T-helper 2 cell treated with Interferon-gamma antibody and Interleukin-4, amounts not matched to agents 5 μg/mL and 100 μg/mL, for 36 hours (primary cell): ENCODE measurements at places on chromosomes 16 and 17.

- no peak for DNase-seq
These were observed 117.2 kb downstream of the GOSR1 start for GRCh38 chr17:30594223-30594952.

DNA sequence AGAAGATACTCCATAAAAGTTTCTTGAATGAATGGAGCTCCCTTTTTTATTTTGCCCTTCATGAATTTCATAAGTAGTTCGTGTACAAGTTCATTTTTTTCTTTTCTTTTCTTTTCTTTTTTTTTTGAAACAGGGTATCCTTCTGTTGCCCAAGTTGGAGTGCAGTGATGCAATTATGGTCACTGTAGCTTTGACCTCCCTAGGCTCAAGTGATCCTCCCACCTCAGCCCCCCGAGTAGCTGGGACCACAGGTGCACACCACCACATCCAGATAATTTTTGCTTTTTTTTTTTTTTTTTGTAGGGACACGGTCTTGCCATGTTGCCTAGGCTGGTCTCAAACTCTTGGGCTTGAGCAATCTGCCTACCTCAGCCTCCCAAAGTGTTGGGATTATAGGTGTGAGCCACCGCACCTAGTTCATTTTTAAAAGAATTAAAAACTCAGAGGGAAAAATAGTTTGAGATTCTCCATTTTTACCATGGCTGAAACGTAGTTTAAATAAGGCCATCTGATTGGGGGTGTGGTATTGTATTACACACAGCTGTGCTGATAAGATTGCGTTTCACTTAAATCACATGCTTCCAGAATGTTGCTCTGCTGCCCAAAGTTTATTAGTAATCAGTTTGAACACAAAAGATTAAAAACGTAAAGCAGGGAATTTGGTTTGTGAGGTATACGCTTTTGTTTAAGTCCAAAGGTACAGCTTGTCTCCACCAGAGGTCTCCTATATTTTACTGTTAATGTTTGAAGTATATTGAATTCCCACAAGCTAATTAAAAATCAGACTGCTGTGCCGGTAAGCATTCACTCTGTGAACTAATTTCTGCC, 154.1 kb downstream of the SOCS1 start:
- DNase-seq = no peak

- DNase-seq = no peak
These were observed 292.9 kb upstream of the CA10 start for GRCh38 chr17:52451294-52451861.

GRCh38 chr16:19861811-19862327, 22.8 kb downstream of the GPRC5B start:
- no peak for DNase-seq

DNA sequence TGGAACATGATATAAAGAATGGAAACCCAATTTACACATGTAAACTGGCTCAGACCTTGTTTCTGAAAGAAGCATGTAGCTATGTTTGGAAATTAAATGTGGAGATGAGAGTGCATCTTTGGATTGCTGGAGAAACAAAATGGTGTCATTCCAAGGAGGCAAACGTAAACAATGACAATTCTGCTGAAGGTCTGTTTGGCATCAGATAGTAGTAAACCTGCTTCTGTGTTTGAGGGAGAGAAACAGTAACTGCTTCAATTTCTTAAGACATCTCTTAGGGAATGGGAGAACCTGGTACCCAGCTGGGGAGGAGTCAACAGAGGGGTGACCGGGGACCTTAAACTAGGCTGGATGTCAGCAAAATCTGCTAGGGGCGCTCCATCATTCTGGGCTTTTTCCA, 23.5 kb downstream of the GPRC5B start:
- no peak for DNase-seq

DNA sequence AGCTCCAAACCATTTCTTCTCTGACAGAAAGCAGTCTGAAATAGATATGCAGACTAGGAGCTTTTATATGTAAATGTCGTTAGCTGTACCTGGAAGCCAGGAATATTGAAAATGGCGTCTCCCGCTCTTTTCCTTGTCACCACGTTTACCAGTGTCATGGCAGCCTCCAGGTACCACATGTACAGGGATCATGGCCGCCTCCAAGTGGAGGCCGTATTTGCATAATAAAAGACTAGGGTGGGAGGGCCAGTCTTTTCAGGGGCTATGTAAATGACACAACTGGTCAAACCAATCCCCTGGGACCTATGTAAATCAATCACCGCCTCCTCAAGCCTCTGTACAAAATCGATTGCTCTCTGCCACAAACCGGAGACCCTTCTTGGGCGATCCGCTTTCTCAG, 54.3 kb downstream of the MYOCD start:
- no peak for DNase-seq

DNA sequence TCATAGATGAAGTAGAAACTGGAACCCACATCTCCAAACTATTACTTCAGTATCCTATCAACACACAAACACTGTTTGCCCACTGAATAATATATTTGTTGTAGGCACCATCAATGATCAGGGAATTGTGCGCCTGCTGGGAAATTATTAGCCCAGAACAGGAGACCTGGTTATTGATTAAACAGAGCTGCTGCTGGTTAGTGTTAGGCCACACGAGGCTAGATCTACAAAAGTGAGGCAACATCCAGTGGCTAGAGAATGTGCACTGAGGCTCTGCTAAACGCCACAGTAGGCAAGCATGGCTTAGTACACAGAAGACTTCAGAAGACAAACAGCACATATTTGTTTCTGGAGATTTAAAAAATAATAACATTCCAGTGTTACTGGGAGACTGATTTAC, 11.0 kb downstream of the ABHD15 start:
- DNase-seq = no peak

DNA sequence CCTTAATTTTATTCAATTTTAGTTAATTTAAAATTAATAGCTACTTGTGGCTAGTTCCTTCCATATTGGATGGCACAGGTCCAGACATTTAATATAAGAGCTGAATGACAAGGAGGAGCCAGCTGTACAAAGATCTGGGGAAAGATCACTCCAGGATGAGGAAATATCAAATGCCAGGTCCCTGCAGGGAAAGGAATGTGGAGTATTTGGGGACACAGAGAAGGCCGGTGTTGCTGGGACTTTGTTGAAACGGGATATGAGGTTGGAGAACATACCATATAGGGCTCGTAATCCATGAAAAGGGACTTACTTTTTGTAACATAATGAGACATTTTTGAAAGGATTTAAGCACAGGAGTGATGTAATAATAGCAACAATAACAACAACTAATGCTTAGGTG, 426.8 kb downstream of the HS3ST4 start:
- DNase-seq = no peak

- no peak for DNase-seq
These were observed 75.2 kb downstream of the KATNIP start for GRCh38 chr16:27625050-27625697.

DNA sequence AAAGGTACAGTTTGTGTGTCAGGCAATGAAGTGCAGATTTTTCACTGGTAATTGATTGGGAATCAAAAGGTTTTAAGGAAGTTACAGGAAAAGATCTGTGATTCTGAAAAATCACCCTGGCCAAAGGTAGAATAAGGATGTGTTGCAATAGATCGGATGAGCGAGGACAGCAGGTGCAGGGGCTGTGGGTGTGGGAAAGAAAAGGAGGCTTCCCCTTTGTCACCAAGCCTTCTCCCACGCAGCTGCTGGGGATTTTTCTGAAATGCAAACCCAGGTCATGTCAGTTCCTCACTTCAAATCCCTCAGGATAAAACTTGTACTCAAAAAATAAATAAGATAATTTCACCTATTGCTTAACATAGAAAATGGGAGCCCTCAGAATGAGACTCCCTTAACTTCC, 47.9 kb upstream of the ARHGAP17 start:
- peak; percentile 30 for DNase-seq

DNA sequence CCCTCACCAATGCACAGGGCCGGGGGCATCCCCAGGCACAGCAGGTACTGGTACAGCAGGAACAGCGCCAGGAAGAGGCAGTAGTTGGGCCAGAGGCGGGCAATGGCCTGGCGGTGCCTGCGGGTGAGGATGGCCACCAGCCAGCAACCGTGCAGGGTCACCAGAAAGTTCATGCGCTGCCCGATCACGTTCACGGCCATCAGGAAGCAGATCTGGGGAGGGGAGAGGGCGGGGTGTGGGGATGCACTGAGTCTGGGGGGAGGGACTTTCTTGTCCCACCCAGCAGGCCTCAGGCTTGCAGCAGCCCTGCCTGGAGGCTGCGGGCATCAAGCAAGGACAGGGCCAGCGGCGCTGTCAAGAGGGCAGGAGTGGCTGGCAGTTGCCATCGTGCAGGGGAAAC, 25.4 kb downstream of the CTU2 start:
- no peak for DNase-seq

DNA sequence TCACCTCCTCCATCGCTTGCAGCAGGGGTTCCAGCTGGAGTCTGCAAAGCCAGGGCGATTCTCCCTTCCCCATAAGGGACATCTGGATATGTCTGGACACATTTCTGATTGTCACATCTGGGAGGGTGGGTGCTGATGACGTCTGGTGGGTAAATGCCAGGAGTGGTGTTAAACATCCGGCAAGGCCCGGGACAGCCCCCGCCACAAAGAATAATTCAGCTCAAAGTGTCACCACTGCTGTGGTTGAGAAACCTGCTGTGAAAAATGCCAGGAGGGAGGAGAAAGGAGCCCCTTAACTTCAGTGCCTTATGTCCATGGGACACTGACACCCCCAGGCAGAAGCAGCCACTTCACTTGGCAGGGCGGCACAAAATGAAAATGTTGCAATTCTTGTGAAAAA, 179.4 kb upstream of the SDK2 start:
- DNase-seq = no peak

- no peak for DNase-seq
These were observed 196.8 kb downstream of the TOX3 start for GRCh38 chr16:52350031-52350642.

DNA sequence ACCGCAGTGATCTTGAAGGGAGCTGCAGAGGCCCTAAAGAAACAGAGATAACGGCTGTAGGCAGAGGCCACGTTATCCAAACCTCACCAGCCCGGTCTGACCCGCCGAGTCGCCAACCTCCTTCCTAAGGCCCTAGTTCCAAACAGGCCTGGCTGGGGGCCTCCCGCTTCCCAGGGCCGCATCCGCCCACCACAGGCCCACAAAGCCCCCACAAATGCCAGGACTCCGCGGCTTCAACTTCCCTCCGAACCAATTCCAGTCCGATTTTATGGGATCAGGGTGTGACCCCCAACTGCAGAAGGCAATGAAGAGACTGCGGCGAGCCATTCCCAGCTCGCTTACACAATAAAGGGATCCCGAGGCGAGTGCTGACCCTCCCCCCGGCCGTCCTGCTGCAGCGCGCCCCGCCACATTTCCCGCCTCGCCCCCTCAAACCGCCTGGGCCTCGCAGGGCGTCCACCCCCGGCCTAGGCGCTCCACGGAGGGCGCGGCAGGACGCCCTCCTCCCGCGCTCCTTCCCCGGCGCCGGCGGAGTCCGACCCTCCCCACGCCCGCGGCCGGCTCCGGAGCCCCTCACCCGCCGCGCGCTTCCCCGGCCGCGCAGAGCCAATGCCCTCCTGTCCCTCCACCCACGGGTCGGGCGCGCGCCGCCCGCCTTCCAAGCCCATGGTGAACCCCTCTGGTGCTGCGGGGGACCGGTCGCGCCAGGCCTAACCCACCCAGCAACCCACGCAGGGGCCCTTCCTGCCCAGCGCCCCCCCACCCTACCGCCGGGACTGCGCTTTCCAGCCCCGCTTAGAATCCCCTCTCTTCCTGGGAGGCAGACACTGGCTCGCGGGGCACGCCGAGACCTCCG, 926 bp downstream of the MYH10 start:
- peak; percentile 10 for DNase-seq

GRCh38 chr17:28925912-28926365, 23.1 kb upstream of the DHRS13 start:
- DNase-seq = peak; percentile 62

- no peak for DNase-seq
These were observed 135.4 kb upstream of the SOX9 start for GRCh38 chr17:71985111-71986039.

DNA sequence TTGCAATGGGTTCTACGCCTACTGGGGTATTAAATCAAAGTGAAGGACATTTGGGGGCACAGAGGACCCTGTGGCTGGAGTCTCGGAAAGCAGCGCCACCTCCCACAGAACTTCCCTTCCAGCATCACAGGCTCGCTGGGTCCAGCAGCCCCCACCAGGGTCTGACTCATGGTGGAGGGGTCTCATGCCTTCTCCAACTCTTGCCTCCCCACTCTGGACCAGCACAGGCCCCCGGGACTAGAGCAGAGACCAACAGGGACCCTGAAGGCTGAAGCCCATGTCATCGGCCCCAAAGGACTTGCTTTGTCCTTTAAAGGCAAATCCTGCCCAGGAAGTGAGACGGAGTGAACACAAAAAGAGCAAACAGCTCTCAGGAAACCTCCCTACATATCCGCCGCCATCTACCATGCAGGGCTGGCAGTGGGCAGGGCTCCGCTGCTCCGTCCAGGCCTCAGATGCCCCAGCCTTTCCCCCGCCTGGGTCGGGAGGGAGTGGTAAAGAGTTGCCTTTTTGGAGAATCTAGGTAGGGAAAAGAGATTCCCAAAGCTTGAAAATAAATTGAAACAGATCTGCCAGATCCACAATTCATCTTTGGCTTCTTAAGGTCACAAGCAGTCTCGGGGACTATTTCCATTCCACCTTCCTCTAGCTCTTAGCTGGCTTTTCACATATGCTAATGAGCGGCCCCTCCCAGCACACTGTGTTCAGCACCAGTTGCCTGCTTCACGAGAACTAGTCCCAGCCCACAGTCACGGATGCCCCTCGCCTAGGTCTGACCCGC, 2.1 kb upstream of the GPRC5C start:
- DNase-seq = no peak

DNA sequence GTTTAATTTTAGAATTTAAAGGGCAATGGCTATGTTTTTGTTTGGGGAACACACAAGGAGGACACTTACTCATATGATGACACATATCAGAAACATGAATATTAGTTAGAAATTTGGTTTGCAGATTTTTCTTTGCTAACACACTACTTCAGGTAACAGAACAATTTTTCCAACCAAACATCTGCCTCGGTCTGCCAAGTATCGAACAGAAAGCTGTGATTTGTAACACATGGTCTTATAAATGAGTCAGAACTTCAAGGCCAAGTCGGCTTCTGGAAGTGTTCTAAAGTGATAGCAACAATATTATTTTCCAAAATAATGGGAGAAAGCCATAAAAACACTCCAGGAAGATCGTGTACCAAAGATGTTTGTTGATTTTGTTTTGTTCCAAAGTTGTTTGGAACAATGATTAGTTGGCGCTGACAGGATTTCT, 75.9 kb upstream of the PMFBP1 start:
- DNase-seq = no peak

DNA sequence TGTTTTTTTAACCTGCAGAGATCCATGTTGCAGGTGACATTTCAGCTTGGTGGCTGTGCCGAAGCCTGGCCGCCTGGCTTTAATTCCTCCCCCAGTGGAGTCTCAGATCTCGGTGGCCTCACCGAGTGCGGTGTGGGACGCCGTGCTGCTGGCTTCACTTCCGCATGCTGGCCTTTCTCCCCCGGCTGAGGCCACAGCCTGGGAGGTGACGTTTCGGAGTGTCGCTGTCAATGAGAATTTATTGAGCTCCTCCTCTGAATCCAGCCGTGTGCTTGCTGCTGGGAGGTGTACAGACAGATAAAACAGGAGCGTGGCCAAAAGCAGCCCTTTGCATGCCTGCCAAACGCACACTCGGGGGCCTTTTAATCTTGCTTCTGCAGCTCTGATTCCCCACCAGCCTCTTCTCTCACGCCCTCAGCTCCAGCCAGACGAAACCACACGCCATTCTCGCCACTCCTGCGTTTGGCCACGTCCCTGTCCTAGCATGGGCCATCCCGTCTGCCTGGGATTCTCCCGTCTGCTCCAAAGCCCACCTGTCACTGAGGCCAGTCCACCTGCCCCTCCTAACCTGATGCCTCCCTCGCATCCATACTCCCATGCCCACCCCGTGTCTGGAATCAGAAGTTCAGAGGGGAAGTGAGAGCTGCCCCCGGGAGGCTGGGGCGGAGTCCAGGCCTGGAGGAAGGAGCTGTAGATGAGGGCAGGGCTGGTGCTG, 3.6 kb downstream of the GSE1 start:
- DNase-seq = no peak
